Activated effector memory CD4-positive, alpha-beta T cell treated with anti-CD3 and anti-CD28 coated beads, Interleukin-2, amount 50 U/mL, for 16 hours (primary cell): ENCODE measurements at places on chromosomes 16 and 17.

DNA sequence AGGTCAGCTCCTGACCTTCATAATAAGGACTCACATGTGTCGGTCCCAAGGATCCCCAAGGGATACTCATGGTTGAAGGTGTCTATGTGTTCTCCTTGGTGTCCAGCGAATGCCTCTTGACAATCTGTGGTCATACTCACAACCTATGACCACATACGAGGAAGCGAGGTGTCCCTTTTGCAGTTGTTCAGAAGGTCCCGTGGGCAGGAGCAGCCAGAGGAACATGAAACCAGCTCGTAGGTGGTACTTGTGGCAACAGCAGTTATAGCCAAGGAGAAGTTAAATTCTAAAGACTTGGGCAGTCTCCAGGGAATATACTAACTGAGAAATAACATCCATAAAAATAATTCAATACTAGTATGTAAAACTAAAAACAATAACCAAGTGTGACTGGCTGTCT is 685.3 kb downstream of the WWOX start:
- DNase-seq, result no peak

DNA sequence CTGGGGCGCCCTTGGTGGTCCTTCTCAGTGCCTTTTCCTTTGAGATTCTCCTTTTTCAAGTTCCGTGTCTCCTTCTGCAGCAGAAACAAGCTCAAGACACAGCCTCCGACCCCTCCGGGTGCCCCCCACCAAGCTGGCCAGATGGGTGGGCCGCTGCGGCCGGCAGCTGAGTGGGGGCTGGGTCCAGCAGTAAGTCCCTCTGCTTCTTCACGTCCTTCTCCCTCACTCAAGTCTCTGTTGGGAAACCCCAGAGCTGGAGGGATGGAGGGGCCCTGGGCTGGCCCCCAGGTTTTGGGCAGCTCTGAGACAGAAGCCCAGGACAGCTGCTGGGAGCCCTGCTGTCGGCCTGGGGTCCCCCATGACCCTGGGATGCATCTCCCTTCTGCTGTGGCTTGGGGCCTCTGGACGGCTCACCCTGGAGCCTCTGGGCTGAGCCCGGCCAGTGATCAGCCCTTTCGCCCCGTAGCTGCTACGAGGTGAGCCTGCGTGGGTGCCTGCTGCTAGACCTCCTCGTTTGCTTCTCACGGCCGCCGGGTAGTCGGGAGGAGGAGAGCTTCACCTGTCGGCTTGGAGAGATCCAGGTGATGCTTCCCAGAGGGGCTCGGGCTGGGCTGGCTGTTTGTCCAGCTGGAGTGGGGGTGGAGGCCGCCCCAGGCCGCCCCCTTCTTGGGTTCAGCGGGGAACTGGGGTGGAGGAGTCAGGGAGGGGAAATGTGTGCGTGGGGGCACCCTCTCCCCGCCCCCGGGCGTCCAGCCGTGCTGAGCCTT is 10.7 kb downstream of the ENGASE start:
- DNase-seq, result no peak

DNA sequence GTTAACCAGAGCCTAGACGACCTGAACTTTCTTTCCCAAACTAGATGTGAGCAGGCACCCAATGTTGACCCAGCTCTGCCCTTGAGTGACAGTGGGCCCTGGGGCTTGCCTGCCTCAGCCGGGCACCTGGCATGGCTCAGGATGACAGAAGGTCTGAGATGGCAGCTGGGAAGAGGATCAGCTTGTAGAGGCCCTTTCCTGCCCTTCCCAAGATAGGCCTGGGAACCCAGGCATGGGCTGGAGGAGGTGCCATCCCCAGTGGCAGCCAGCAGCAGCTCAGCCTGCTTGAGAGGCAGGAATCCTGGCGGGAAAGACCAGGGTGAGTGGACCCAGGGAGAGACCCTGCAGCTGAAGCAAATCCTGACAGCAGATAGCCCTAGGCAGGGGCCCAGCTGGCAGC is 59.1 kb downstream of the PIPOX start:
- DNase-seq, result no peak

GRCh38 chr17:37766971-37767370 is 22.1 kb upstream of the HNF1B start:
- DNase-seq, result no peak

DNA sequence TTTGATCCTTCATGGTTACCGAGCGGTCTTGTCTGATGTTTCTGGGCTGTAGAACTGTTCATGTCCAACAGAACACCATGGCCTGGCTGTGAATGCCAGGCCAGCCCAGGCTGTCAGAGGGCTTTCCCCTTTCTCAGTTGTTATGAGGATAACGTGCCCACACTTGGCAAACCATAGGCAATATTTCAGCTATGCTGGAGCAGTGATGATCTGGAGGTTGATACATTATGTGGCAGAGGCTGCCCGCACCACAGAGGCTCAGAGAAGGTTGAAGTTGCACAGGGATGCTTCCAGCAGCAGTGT is 92.9 kb downstream of the C16orf78 start:
- DNase-seq, result peak; percentile 12

- DNase-seq, result no peak
Measured at GRCh38 chr16:47308601-47309000, 152.3 kb downstream of the ITFG1 start.

GRCh38 chr16:75252049-75252864 is 833 bp upstream of the BCAR1 start:
- no peak for DNase-seq
